ENCODE measurements at places on chromosomes 16 and 17.

GRCh38 chr16:503150-504071 lies 24.1 kb upstream of the CAPN15 start:
- H3K36me3 ChIP-seq, result no peaks in the 10 kb centered on the region
- H3K27me3 ChIP-seq, result no peaks in the 10 kb centered on the region
- no peak for DNase-seq

GRCh38 chr16:85857406-85857805 lies 41.6 kb upstream of the IRF8 start:
- DNase-seq, result no peak
- H3K4me3 ChIP-seq, result no peak overlapping the region
- no peaks in the 10 kb centered on the region for H3K27me3 ChIP-seq

- no peaks in the 10 kb centered on the region for H3K36me3 ChIP-seq
- H3K4me1 ChIP-seq, result no peaks in the 10 kb centered on the region
- H3K27me3 ChIP-seq, result peaks cover 5% of the 10 kb centered on the region
- H3K4me3 ChIP-seq, result no peak overlapping the region
These were observed 104.5 kb downstream of the C16orf78 start for GRCh38 chr16:49478107-49478506.

- H3K27ac ChIP-seq, result peak overlapping the region; percentile 38
- H3K4me1 ChIP-seq, result peaks cover 34% of the 10 kb centered on the region
- H3K4me3 ChIP-seq, result no peak overlapping the region
- peaks cover 3% of the 10 kb centered on the region for H3K36me3 ChIP-seq
These were observed 2.3 kb upstream of the CD79B start for GRCh38 chr17:63934183-63935112.

DNA sequence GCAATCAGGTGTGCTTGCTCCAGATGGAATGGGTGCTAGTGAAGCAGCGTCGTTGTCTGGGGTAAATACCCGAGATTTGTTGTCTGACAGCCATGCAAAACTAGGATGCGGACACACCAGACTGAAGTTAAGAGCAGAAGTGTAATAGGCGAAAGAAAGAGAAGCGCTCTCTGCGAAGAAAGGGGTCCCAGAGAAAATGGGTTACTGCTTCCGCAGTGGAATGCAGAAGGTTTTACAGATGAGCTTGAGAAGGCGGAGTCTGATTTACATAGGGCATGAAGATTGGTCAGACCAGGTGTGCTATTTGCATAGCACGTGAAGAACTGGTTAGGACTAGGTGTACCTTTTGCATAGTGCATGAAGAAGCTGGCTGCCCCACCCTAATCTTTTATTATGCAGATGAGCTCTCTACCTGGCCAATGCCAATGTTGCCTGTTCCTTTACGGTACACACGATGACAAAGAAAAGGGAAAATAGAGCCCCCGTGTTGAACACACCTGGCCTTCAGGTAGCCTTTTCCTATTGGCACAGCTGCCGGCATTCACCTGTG lies 32.0 kb upstream of the SNN start:
- H3K4me3 ChIP-seq, result no peak overlapping the region
- H3K4me1 ChIP-seq, result peaks cover 27% of the 10 kb centered on the region
- DNase-seq, result no peak
- no peak overlapping the region for H3K27ac ChIP-seq
- peaks cover 1% of the 10 kb centered on the region for H3K36me3 ChIP-seq

GRCh38 chr17:57210224-57210553 lies 46.1 kb upstream of the MSI2 start:
- no peak for DNase-seq
- H3K27ac ChIP-seq, result no peak overlapping the region
- H3K4me1 ChIP-seq, result no peaks in the 10 kb centered on the region
- no peak overlapping the region for H3K4me3 ChIP-seq
- peaks cover 1% of the 10 kb centered on the region for H3K36me3 ChIP-seq

DNA sequence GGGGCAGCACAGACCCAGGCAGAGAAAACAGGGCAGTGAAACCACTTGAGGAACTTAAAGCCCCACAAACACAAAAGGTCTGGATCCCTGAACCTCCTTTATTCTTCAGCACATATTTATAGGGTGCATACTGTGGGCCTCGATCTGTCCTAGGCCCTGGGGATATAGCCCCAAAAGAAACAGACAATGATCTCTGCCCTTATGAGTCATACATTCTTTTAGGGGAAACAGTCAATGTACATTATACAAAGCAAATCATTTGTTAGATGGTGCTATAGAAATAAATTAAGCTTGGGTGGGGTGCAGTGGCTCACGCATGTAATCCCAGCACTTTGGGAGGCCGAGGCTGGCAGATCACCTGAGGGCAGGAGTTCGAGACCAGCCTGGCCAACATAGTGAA lies 10.0 kb upstream of the HES7 start:
- H3K4me3 ChIP-seq, result no peak overlapping the region
- H3K27me3 ChIP-seq, result no peaks in the 10 kb centered on the region
- H3K27ac ChIP-seq, result no peak overlapping the region
- H3K36me3 ChIP-seq, result peaks cover 6% of the 10 kb centered on the region
- DNase-seq, result no peak

- H3K27me3 ChIP-seq, result no peaks in the 10 kb centered on the region
- H3K4me3 ChIP-seq, result no peak overlapping the region
- no peak for DNase-seq
- H3K4me1 ChIP-seq, result peaks cover 2% of the 10 kb centered on the region
These were observed 151.0 kb downstream of the VPS53 start for GRCh38 chr17:563616-564015.

- peaks cover 42% of the 10 kb centered on the region for H3K27me3 ChIP-seq
- peak; percentile 37 for DNase-seq
- peaks cover 26% of the 10 kb centered on the region for H3K4me1 ChIP-seq
- no peak overlapping the region for H3K27ac ChIP-seq
These were observed 29.7 kb downstream of the DCAKD start for GRCh38 chr17:45021607-45022287.

DNA sequence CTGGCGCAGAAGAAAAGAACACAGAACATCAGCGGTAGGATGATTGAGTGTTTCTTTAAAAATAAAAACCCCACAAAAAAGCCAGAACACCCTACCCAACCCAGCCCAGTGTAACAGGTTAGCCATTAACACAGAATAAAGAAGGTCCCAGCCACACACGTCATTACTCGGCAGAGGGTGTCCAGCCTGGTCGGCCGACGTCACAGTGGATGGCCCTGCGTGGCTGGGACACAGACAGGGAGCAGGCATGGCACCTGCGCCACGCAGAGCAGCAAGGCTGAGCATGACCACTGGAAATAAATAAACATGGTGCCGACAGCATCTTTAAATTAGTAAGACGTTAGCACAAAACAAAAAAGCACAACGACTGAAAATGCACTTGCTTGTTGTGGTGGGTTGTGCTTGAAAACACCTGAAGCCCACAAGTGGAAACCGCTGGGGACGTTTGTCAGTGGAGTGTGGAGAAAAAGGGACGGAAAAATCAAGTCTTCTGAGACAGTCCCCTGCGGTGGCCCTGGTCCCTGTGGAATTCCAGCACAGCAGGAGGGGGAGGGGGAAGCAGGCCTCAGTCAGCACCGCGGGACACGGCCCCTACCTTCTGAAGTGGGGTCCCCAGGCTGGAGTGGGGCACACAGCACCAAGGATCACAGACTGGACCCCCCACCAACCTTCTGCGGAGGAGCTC lies 39.2 kb downstream of the SLC7A5 start:
- peak overlapping the region; percentile 80 for H3K27ac ChIP-seq
- H3K36me3 ChIP-seq, result peaks cover 46% of the 10 kb centered on the region
- H3K27me3 ChIP-seq, result no peaks in the 10 kb centered on the region
- H3K4me1 ChIP-seq, result no peaks in the 10 kb centered on the region
- DNase-seq, result no peak

GRCh38 chr17:15918661-15919259 lies 26.2 kb upstream of the ADORA2B start:
- H3K4me3 ChIP-seq, result no peak overlapping the region
- no peaks in the 10 kb centered on the region for H3K36me3 ChIP-seq
- H3K4me1 ChIP-seq, result peaks cover 14% of the 10 kb centered on the region
- no peak overlapping the region for H3K27ac ChIP-seq
- H3K27me3 ChIP-seq, result no peaks in the 10 kb centered on the region
- DNase-seq, result no peak

GRCh38 chr16:69031877-69032301 lies 73.6 kb upstream of the HAS3 start:
- DNase-seq, result no peak
- peaks cover 16% of the 10 kb centered on the region for H3K36me3 ChIP-seq
- no peaks in the 10 kb centered on the region for H3K4me1 ChIP-seq
- no peak overlapping the region for H3K27ac ChIP-seq
- no peak overlapping the region for H3K4me3 ChIP-seq

DNA sequence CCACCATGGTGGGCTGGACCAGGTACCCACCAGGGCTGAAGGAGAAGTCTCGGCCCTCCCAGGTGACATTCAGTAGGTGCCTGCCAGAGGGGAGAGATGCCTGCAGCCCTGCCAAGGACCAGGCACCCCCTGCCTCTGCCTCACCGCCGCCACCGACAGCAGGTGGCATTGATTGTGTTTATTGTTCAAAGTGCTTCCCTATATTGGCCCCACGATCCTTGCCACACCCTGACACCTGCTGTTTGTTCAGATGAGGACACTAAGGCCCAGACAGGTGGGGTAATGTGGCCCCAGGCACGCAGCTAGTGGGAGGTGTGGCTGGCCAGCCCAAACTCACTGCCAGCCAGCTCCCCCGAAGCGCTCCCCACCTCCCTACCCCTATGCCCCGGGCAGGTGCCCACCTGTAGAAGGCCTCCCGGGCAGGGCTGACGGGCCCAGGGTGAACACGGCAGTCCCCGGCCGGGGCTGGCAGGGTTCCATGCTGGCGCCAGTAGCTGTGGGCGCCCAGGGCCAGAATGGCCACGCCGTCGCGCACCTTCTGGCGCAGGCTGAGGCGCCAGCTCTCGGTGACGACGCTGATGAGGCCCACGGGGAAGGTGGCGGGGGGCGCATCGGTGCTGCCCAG lies 8.0 kb downstream of the GRIN2C start:
- no peak overlapping the region for H3K27ac ChIP-seq
- peaks cover 17% of the 10 kb centered on the region for H3K4me1 ChIP-seq
- DNase-seq, result no peak
- H3K36me3 ChIP-seq, result peaks cover 8% of the 10 kb centered on the region
- peaks cover 59% of the 10 kb centered on the region for H3K27me3 ChIP-seq

GRCh38 chr17:64218066-64218465 lies 45.0 kb downstream of the TEX2 start:
- no peak for DNase-seq
- no peak overlapping the region for H3K4me3 ChIP-seq
- peaks cover 3% of the 10 kb centered on the region for H3K36me3 ChIP-seq
- H3K27me3 ChIP-seq, result no peaks in the 10 kb centered on the region
- H3K4me1 ChIP-seq, result peaks cover 14% of the 10 kb centered on the region
- no peak overlapping the region for H3K27ac ChIP-seq

DNA sequence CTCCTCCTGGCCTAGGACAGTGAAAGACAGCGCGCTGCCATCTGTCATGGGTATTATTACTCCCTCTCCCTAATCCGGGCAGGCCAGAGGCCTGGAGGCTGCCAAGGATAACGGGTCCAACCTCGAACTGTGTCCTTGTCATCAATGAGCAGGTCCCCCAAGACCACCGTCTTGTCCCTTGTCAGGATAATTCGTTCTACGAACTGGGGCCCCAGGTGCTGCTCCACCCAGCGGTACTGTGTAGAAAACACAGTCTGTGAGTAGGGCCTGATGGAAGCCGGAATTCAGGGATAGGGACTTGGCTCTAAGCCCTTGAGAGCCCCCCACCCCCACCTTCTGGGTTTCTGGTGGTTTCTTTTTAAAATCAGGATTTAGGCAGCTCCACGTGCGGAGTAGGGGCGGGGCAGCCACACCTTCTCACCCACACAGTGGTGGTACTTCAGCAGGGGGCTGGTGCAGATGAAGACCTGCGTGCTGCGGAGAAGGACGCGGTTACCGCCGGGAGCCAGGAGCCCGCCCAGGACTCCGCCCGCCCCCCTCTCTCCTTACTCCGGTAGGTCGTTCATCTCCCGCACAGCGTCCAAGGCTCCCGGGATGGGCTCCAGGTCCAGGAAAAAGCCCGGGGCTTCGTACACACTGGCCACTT lies 787 bp downstream of the NT5C start:
- H3K36me3 ChIP-seq, result peaks cover 7% of the 10 kb centered on the region
- H3K27ac ChIP-seq, result peak overlapping the region; percentile 92
- peaks cover 19% of the 10 kb centered on the region for H3K4me1 ChIP-seq
- H3K27me3 ChIP-seq, result no peaks in the 10 kb centered on the region
- no peak for DNase-seq

- no peaks in the 10 kb centered on the region for H3K27me3 ChIP-seq
- H3K27ac ChIP-seq, result peak overlapping the region; percentile 88
- no peak for DNase-seq
- peaks cover 44% of the 10 kb centered on the region for H3K36me3 ChIP-seq
- peak overlapping the region; percentile 80 for H3K4me3 ChIP-seq
- H3K4me1 ChIP-seq, result peaks cover 83% of the 10 kb centered on the region
These were observed 61.2 kb upstream of the RPH3AL start for GRCh38 chr17:413706-414380.

- H3K27me3 ChIP-seq, result no peaks in the 10 kb centered on the region
- DNase-seq, result no peak
- peaks cover 54% of the 10 kb centered on the region for H3K36me3 ChIP-seq
- H3K4me3 ChIP-seq, result no peak overlapping the region
These were observed 22.4 kb downstream of the PECAM1 start for GRCh38 chr17:64368277-64368676.

GRCh38 chr17:21376759-21377690 lies 868 bp downstream of the KCNJ12 start:
- H3K4me1 ChIP-seq, result peaks cover 8% of the 10 kb centered on the region
- H3K27ac ChIP-seq, result no peak overlapping the region
- peaks cover 41% of the 10 kb centered on the region for H3K27me3 ChIP-seq

GRCh38 chr16:87815567-87815966 lies 49.8 kb upstream of the KLHDC4 start:
- no peaks in the 10 kb centered on the region for H3K4me1 ChIP-seq
- peaks cover 24% of the 10 kb centered on the region for H3K27me3 ChIP-seq
- H3K4me3 ChIP-seq, result no peak overlapping the region

- H3K27me3 ChIP-seq, result no peaks in the 10 kb centered on the region
- H3K27ac ChIP-seq, result no peak overlapping the region
- H3K4me3 ChIP-seq, result no peak overlapping the region
- H3K36me3 ChIP-seq, result peaks cover 40% of the 10 kb centered on the region
- H3K4me1 ChIP-seq, result peaks cover 5% of the 10 kb centered on the region
- no peak for DNase-seq
These were observed 63.2 kb downstream of the N4BP1 start for GRCh38 chr16:48546774-48547173.

DNA sequence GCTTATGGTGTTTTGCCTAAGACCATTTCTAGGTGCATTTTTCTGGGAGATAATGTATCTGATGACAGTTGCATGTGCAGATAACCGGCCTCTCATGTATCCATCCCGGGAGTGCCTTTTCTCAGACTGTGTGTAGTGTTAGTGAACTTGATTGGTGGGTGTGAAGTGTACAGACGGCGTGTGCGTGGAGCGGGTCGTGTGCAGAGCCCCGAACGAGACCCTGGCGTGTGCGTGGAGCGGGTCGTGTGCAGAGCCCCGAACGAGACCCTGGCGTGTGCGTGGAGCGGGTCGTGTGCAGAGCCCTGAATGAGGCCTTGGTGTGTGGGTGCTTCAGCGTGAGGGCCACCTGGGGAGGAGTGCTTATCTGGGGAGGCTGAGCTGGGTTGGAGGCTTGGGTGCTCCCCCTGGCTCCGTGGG lies 28.9 kb upstream of the ZNF750 start:
- no peak overlapping the region for H3K4me3 ChIP-seq
- peaks cover 22% of the 10 kb centered on the region for H3K36me3 ChIP-seq
- H3K27me3 ChIP-seq, result no peaks in the 10 kb centered on the region
- H3K27ac ChIP-seq, result no peak overlapping the region

Data from central memory CD8-positive, alpha-beta T cell (primary cell).